Activated CD4-positive, CD25-positive, alpha-beta regulatory T cell (primary cell): ENCODE measurements at places on chromosomes 2 and 18.

DNA sequence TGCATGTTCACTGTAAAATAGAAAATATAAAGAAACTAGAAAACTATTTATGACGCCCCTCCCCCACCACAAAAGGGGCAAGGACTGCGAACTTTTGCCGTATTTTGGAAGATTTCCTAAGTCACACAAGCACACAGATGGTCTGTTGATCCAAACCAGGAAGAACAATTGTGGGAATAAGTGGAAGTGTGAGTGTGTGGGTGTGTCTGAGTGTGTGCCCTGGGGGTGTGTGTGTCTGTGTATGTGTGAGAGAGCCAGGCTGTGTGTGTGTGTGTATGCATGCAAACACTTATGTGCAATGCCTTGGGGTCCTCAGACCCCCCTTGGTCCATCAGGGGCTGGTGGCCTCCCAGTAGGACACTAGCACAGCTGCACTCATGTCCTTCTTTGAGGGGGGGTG lies 43.1 kb downstream of the HPCAL1 start:
- no peak for DNase-seq

DNA sequence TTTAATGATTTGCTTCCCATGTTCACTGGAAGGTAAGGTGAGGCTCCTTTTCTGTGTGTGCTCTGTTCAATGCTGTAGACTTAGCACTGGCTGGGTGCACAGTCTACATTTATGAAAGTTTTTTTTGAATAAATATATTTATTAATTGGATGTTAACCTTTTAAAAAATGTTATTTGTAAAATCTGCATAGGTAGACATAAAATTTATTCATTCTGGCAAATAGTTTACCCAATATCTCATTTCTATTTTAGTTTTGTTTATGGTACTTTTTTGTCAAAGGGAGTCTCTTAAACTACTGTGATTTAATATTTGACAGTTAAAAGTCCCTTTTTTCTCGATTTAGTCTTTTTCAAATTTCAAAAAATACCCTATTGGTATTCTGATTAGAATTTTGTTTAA lies 19.9 kb downstream of the CDKL4 start:
- DNase-seq = no peak

DNA sequence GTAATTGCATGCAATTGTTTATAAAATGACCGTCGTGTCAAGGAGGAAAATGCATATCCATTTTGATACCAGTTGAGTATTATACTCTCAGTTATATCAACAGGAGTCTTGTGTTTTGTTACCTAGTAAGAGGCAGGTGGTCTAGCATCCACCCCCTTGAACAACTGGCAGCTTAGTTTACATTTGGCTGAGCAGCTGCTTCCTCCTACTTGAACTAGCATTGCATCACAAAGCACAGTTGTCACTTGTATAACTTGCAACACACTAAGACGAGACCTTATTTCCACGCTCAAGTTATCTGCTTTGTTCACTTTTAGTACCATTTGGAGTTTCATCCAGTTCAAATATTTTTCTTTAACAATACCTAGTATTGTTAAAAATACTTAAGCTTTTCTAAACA lies 75.4 kb upstream of the UBE2E3 start:
- no peak for DNase-seq

- DNase-seq = no peak
Measured at GRCh38 chr2:191114403-191114886, 36.3 kb downstream of the STAT4 start.

- no peak for DNase-seq
Measured at GRCh38 chr2:21305581-21305980, 181.8 kb downstream of the TDRD15 start.

DNA sequence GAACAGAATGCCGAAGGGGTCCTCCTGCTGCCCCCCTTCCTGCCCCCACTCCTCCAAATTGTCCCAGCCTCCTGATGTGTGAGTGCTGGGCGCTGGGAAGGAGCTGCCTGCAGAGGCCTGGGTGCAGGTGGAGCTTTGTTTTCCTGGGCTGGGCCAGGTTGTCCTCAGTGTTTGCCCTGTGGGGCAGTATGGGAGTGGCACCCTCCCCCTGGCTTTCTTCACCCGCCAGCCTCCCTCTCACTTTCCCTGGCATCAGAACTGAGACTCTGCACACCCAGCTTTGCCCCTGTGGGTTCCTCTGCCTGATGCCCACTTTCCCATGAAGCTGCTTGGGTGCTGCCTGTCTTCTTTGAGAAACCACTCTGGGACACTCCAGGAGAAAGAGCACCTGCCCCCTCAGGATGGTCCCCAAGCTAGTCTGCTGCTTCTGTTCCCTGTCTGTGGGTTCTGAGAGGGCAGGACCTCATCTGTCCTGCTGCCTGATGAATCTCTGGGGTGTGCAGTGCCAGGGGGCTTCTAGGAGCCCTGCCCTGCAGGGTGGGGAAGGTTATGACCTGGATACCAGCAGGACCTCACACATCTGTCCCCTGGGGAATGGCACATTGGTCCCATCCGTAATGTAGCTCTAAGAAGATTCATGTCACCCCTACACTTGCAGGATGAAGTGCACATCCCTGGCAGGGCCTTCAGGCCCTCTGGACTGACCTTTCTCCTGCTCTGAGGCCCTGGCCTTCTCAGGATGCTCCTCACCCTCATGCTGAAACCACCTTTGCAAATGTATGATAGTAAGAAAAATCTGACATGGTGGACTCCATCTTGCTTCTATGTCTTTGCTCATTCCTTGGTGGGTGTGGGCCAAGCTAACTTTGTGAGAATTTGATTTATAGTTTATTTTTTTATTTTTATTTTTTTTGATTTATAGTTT lies 146.8 kb upstream of the HS6ST1 start:
- DNase-seq = no peak

DNA sequence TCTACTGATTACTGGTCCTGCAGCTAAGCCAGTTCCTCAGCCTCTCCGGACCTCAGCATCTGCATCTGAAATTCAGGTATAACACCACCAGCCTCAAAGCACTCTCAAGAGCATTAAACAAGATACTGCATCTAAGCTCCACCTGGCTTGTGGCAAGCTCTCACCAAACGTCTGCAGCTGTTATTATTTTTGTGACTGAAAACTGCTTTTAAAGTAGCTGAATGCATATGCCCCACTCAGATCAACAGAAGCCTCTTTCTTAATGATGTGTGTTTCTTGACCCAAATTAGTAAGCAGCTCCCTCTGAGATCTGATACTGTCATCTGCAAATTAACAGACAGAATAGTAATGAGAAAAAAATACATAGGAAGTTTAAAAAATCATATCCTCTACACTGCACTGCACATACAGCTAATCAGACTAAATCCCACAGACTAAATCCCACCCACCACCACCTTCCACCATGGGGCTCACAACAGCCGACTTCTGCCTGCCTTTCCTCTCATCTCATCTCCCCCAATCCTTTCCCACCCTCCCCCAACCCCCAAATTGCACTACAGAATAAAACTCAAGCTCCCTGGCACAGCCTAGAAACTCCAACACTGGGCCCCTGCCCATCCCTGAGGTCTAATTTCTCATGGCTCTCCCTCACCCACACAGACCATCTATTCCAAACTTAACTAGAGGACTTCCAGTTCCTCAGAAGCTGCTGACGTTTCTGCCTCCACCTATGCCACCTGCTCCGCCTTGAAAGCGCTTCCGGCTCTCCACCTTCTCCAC lies 52.9 kb downstream of the TMEM163 start:
- DNase-seq = no peak

DNA sequence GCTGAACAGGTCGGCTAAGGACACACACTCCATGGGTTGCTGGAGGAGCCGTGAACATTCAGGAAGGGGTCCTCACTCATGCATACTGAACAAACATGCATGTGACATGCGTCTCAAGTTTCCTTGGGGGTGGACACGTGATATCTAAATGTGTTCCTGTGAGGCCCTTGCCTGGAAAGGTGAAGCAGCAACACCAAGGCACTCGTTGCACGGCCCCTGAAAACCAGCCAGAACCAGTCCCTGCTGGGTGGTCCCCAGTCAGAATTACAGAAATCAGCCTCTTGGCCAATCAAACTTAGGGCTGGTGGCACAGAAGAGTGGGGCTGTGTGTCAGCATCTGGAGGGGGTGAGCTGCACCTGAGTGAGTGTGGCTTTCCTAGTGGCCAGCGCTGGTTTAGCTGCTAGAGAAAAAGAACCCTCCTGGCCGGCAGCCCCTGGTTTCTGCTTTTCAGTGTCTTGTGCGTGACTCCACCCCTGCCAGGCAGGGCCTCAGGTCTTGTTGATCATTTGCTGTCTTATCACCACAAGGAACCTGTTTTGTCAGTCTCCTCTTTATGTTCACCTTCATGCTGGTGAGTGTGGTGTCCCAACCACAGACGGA lies 3.2 kb upstream of the AQP12B start:
- no peak for DNase-seq

- no peak for DNase-seq
Measured at GRCh38 chr18:22701326-22701725, 231.8 kb upstream of the RBBP8 start.

DNA sequence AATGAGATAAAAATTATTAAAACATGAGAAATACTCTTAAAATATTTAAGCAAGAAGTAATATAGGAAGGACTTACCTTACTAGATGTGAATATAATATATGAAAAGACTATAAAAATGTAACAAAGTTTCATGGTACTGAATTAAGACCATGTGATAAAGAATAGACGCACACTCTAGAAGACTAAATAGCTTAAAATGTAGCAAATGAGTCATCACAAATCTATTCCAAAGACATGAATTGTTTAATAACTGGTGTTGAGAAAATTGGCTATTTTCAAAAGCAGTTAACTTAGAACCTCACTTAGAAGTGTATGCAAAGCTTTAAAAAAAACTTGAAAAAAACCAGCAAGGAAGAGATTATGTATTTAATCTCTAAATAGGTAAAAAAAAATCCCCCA lies 64.1 kb downstream of the POLE4 start:
- DNase-seq = no peak

DNA sequence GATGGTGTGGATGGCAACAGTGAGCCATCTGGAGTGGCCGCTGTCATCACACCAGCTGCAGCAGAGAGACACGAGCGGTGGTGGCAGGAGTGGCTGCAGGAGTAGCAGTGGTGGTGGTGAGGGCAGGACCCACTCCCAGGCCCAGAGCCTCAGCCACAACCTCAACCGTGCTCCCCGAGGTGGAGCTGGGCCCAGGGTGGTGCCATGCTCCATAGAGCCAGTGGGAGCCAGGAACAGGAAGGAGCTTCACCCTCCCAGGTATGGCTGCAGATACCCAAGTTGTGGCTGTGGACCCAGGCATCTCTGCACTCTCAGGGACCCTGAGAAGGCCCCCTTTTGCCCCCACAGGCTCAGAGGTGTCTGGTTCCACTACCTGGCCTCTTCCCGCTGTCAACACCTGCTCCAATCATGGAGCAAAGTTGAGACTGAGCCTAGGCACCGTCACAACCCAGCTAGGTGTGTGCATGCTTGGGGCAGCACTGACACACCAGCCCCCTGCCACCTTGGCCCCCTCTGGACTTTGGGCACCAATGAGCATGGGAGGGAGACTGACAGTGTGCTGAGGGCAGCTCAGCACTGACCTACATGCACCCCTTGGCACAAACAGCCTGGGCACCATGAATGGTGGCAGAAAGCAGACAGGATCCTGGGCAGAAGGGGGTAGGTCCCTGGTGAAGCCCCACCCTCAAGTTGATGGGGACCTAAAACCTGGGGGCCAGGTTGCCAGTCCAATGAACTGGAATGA lies 188.9 kb downstream of the NDUFA10 start:
- DNase-seq = no peak

GRCh38 chr18:25313268-25313667 lies 38.7 kb downstream of the ZNF521 start:
- no peak for DNase-seq

DNA sequence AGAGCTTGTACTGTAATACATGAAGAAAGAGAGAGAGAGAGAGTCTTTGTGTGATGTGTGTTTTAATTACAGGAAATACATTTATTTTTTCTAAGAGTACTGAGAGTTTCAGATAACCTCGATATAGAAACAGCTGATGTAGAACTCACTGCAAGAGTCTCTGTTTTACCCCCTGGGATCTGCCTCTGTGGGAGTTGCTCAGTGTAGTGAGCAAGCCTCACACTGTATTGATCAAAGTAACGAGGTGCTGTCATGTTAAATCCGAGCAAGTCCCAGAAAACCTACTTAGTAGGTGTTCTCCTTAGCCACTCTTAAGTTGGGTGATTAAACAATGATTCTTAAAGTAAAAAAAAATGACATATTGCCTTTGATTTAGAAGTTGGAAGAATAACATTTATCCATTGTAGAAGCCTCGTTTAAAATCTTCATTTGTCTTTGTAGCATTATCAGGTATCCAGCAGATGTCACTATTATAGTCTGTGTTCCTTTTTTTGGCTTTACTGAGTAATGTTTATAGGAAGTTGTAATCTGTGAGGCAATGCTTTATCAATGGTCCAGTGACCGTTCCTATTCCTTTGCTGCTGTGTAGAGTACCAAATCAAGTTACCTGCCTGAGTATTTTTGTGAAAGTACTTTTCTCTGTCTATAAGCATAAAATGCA lies 219.0 kb downstream of the MYO3B start:
- DNase-seq = no peak

GRCh38 chr2:131092458-131093005 lies 728 bp downstream of the FAM168B start:
- no peak for DNase-seq

- no peak for DNase-seq
Measured at GRCh38 chr2:183063083-183063482, 15.5 kb upstream of the DUSP19 start.

- no peak for DNase-seq
Measured at GRCh38 chr2:85444629-85445172, 26.2 kb downstream of the SH2D6 start.
